Esophagus squamous epithelium (tissue), 5 donors: ENCODE measurements at places on chromosomes 6 and 20.

DNA sequence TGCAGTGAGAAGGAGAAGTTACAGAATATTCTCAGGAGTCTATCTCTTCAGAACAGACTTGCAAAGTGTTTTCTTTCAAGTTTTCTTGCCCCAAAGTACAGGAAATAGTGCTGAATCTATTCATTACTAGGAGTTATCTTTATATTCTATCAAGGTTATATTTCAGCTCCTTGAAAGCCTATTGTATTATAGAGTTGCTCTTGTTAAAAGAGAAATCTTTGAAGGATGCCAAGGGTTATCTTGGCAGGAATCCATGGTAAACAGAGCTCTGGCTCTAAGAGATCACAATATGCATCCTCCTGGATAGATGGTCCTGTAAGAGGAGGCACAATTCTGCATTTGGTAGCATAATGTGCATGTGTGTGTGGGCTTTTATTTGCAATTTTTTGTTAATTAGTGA lies 21.2 kb upstream of the SNRPB2 start:
- H3K36me3 ChIP-seq: no peaks in the 10 kb centered on the region
- no peaks in the 10 kb centered on the region for H3K4me1 ChIP-seq

- H3K4me1 ChIP-seq: no peaks in the 10 kb centered on the region
- H3K27me3 ChIP-seq: no peaks in the 10 kb centered on the region
- H3K36me3 ChIP-seq: no peaks in the 10 kb centered on the region
- H3K27ac ChIP-seq: no peak overlapping the region
- DNase-seq: no peak
Observed at GRCh38 chr6:110430236-110430635, 14.9 kb upstream of the DDO start.

DNA sequence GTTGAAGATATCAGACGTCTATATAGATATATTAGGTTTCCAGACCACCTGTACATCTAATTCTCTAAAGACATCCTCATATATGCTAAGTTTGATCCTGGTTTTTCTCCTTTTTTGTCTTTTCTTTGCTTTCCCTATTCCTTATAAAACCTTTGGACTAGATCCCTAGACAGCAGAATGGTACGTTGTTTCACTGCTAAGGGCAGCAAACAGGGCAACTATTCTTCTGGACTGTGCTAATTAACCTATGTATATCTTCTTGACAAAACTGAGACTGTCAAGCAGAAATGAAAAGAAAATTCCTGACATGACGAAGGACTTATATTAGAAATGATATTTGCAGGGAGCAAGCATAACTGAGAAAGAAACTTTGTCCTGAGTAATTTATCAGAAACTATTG lies 19.1 kb downstream of the ME1 start:
- H3K4me3 ChIP-seq: no peak overlapping the region
- H3K27ac ChIP-seq: no peak overlapping the region
- no peaks in the 10 kb centered on the region for H3K27me3 ChIP-seq
- H3K4me1 ChIP-seq: no peaks in the 10 kb centered on the region
- no peak for DNase-seq

DNA sequence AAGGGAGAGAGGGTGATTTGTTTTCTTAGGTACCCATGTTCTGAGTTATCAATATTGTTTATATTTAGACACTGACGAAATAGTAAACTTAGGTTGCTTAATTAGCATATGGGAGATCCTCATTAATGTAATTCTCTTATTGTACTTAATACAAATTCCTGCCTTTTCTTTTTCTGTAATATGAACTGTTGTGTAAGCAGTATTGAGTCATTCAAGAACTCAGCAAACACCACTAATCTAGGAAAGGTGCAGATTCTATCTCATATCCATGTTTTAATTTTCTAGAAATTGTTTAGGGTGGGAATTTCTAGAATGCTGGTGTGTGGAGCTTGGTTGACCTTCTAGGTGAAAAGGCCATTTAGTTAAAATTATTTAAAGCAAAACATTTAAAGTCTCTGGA lies 216.0 kb downstream of the ZFAND3 start:
- H3K27ac ChIP-seq: no peak overlapping the region
- no peaks in the 10 kb centered on the region for H3K36me3 ChIP-seq
- peaks cover 11% of the 10 kb centered on the region for H3K4me1 ChIP-seq

GRCh38 chr6:167590193-167590592 lies 236.5 kb upstream of the AFDN start:
- no peak overlapping the region for H3K27ac ChIP-seq
- peaks cover 6% of the 10 kb centered on the region for H3K4me1 ChIP-seq
- DNase-seq: no peak
- no peak overlapping the region for H3K4me3 ChIP-seq
- H3K27me3 ChIP-seq: no peaks in the 10 kb centered on the region

DNA sequence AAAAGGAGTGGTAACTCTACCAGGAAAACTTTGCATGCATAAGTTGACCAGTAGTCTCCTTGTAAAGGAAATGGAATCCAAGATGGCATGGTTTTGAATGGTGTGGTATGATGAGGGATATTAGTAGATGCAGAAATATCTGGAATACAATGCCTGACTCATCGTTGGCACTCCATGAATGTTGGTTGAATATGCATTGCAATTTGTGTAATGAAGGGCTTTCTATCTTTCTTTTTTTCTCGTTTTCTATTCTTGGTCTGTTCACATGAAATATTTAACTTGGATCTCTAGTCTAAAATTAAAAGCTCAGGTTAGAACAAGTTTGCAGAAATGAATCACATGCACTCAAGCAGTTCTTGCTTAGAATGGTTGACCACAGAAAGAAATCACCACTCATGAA lies 277.3 kb upstream of the PRND start:
- H3K4me3 ChIP-seq: no peak overlapping the region
- no peak for DNase-seq
- H3K4me1 ChIP-seq: no peaks in the 10 kb centered on the region
- H3K27me3 ChIP-seq: no peaks in the 10 kb centered on the region
- no peaks in the 10 kb centered on the region for H3K36me3 ChIP-seq
- H3K27ac ChIP-seq: no peak overlapping the region

DNA sequence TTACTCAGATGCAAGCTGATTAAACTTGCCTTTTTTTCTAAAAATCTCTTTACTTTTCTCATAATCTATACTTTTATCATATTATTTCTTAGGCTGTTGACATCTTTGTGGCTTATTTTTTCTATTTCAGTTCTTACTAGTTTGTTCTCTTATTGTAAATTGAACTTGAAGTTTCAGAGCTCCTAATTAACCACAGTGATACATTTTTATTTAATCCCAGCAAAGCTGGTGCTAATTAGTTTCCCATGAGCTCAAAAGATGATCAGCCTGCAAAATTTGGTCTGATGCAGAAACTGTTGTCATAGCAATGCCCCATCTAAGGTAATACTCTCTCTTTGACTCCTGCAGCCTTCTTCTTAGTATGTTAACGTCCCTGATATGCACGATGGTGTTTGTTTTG lies 170.3 kb downstream of the FUT9 start:
- H3K36me3 ChIP-seq: no peaks in the 10 kb centered on the region
- no peaks in the 10 kb centered on the region for H3K4me1 ChIP-seq
- no peak overlapping the region for H3K27ac ChIP-seq
- DNase-seq: no peak

DNA sequence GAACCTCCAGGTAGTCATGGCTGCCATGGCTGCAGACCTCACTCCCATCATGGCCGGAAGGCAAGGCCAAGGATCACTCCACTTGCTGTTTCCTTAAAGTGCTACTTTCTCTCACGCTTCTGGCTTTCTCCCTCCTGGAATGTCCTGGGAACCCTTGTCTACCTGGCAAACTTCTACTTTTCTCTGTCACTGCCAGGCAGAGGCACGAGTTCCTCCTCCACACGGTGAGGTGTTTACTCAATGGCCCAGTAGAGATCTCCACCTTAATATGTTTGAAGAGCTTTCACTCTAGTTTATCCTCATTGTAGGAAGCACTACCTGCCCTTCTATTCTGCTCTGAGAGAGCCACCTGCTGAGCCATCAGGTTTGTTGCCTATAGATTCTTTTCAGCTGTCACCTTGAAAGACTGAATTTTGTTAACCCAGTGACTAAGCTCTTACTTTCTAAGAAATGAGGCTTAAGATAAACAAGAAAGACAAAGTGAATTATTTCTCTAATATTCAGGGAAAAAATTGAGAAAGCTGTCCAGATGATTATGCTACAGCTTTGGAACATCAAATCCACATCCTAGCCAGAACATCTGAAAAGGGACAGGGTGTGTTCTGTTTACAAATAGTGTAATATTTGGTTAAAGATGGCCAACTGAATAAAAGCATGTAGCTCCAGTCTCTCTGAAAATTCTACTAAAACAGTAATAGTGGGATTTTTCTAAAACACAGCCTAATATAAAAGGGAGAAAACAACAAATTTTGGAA lies 54.9 kb downstream of the PLAGL1 start:
- no peaks in the 10 kb centered on the region for H3K27me3 ChIP-seq
- H3K27ac ChIP-seq: no peak overlapping the region
- H3K4me1 ChIP-seq: no peaks in the 10 kb centered on the region
- no peak overlapping the region for H3K4me3 ChIP-seq

DNA sequence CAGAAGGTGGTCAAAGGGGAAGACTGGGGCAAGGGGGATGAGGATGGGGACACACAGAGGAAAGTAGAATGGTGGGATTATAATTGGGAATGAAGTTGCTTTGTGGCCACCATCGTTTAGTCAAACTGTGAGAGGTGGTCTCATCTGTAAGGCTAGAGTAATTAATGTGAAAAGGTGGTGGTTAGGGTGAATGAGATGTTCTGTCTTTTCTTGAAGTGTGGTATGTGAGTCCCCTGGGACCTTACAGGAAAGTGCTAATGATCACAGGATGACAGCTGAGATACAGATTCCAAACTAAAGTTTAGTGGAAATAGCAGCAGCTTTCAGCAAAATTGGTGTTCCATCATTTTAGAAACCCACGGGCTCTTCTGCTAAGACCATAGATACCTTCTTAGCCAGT lies 10.7 kb downstream of the ZFAND3 start:
- H3K4me1 ChIP-seq: peaks cover 68% of the 10 kb centered on the region
- H3K36me3 ChIP-seq: no peaks in the 10 kb centered on the region
- DNase-seq: no peak
- H3K27me3 ChIP-seq: no peaks in the 10 kb centered on the region
- no peak overlapping the region for H3K27ac ChIP-seq

DNA sequence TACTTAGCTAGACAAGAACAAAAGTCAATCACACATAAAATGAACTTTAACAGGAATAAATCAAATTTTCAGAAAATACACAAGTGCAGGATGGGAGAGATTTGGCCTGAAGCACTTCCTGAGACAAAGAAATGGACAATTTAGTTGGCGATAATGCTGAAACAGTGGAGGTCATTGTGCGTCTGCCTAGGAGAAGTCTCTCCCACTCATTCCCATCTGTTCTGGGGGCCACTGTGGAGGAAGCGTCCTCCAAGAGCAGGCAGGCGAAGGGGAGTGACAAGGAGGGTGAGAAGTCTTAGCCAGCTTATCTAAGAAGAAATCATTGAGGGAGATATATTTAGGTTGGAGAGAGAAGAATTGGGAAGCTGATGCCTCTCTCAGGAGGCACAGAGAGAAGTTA lies 10.2 kb upstream of the TMEM242 start:
- no peak for DNase-seq
- H3K4me1 ChIP-seq: no peaks in the 10 kb centered on the region
- H3K36me3 ChIP-seq: no peaks in the 10 kb centered on the region

- peaks cover 74% of the 10 kb centered on the region for H3K36me3 ChIP-seq
- no peak overlapping the region for H3K27ac ChIP-seq
- H3K4me3 ChIP-seq: no peak overlapping the region
- H3K27me3 ChIP-seq: no peaks in the 10 kb centered on the region
- DNase-seq: no peak
Observed at GRCh38 chr6:143863771-143864170, 503 bp upstream of the ZC2HC1B start.

GRCh38 chr6:168047841-168048723 lies 30.9 kb downstream of the FRMD1 start:
- H3K27ac ChIP-seq: no peak overlapping the region
- H3K4me3 ChIP-seq: no peak overlapping the region
- H3K4me1 ChIP-seq: peaks cover 10% of the 10 kb centered on the region
- no peak for DNase-seq

DNA sequence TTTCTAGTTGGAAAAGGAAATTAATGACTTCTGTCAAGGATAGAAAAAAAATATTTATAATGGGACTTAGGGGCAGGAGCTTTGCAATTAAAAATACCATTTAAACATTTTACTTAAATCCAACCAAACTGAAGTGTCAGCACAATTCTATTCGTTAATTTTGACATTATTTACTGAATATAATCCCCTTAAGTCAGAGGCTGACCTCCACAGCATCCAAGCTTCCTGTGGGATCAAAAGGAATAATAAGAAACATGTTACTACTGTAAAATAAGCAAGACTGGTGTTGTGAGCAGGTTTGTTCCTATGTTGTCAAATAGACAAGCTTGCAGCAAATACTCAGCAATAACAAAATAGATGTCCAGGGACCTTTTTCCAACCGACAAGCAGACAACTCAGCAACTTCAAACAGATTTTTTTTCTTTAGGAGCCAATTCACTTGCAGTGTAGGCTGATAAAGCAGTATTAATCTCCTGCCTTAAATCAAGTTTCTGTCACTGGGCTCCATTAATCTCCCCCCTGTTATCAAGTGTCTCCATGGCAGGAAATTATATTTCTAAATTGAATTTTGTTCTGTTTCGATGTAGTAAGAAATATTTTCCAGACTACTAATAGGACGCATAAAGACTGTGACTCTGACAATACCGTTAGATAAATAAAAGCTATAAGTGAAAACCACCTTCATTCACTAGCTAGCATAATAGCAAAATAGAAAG lies 157.4 kb downstream of the HACE1 start:
- DNase-seq: no peak
- H3K4me1 ChIP-seq: no peaks in the 10 kb centered on the region
- H3K4me3 ChIP-seq: no peak overlapping the region

- H3K4me3 ChIP-seq: no peak overlapping the region
- H3K36me3 ChIP-seq: peaks cover 9% of the 10 kb centered on the region
- peaks cover 4% of the 10 kb centered on the region for H3K4me1 ChIP-seq
- no peaks in the 10 kb centered on the region for H3K27me3 ChIP-seq
- H3K27ac ChIP-seq: no peak overlapping the region
Observed at GRCh38 chr6:149727793-149728498, 10.0 kb upstream of the LATS1 start.

- no peak for DNase-seq
- H3K27ac ChIP-seq: no peak overlapping the region
Observed at GRCh38 chr20:25013478-25014380, 21.2 kb upstream of the APMAP start.

- no peaks in the 10 kb centered on the region for H3K4me1 ChIP-seq
- H3K36me3 ChIP-seq: no peaks in the 10 kb centered on the region
- H3K27ac ChIP-seq: no peak overlapping the region
- H3K27me3 ChIP-seq: no peaks in the 10 kb centered on the region
- H3K4me3 ChIP-seq: no peak overlapping the region
- DNase-seq: no peak
Observed at GRCh38 chr6:170017603-170018320, 266.3 kb downstream of the ERMARD start.

DNA sequence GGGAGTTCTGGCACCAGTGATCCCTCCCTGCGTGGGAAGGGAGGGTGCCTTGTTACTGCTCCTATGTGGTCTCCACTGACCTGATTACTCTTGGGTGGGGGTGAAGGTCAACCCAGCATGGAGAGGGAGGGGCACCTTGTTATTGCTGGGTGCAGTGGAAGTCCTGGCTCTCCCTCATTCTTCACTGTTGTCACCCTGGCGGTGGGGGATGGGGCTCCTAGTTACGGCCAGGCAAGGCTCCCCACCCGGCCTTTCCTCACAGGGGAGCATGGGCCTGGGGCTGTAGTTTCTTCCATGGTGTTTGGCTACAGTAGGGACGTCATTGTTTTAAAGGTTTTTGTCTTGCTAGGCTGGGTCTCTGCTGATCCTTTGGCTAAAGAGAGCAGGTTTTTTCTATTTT lies 40.8 kb downstream of the PACSIN1 start:
- no peaks in the 10 kb centered on the region for H3K36me3 ChIP-seq
- no peak overlapping the region for H3K4me3 ChIP-seq
- DNase-seq: no peak
- H3K27ac ChIP-seq: no peak overlapping the region
- no peaks in the 10 kb centered on the region for H3K4me1 ChIP-seq

GRCh38 chr6:100456141-100456907 lies 8.4 kb downstream of the SIM1 start:
- H3K27me3 ChIP-seq: peaks cover 17% of the 10 kb centered on the region
- no peak overlapping the region for H3K4me3 ChIP-seq
- H3K27ac ChIP-seq: no peak overlapping the region
- no peaks in the 10 kb centered on the region for H3K36me3 ChIP-seq
